Stimulated activated CD8-positive, alpha-beta memory T cell treated with anti-CD3 and anti-CD28 coated beads, Interleukin-15, amount 100 ng/mL, for 24 hours (primary cell): ENCODE measurements at places on chromosomes 2 and 18.

GRCh38 chr18:32238635-32239268, 48.9 kb downstream of the MEP1B start:
- DNase-seq = no peak

- DNase-seq = no peak
Measured at GRCh38 chr18:62797329-62797728, 82.0 kb downstream of the PHLPP1 start.

DNA sequence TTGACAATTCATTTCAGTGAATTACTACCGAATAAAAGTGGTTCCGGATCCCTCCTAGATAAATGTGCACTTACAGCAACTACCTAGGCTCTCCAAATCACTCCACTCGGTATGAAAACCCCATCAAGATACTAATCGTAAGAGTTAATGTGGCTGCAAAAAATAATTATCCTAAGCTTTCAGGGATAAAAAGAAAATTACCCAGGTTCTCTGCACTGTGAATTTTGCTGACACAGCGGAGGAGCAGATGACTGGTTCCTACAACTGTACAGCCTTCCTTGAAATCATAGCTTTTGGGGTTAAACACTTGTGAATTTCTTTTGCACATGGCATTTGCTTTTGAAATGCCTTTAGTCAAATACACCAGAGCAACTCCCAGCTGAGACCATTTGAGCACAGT, 104.7 kb downstream of the CD226 start:
- DNase-seq = no peak

GRCh38 chr2:25041307-25041927, 459 bp upstream of the EFR3B start:
- DNase-seq = peak; percentile 2

- no peak for DNase-seq
Measured at GRCh38 chr2:162243294-162243693, at the start of gene FAP. FAP (minus strand) TSS chr2:162243445; CDS start chr2:162243327, 118 bp downstream.

- no peak for DNase-seq
Measured at GRCh38 chr2:134774786-134775641, 56.2 kb upstream of the TMEM163 start.

DNA sequence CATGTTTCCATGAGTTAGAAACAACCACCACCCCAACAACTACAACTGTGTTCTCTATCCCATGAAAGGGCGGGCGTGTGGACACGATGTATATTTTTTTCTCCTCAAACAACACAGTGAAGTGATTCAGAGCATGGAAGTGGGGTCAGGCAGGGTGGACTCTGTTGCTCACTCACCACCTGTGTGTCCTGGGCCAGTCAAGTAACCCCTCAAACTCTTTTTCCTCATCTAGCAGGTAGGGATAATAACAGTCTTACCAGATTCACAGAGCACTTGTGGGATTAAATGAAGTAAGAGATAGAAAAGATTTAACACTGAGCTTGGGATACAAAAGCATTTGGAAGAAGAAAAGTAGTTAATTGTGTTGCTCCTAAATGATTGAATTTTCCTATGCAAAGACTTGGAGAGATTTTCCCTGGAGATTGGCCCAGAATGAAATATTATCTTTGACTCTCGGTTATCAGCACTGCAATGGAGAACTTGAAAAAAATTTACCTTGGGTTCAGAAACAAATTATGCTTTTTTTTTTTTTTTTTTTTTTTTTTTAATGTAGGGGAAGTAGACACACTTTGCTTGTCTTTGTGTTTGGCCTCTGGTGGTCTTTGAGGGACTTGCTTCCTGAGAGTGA, 161.9 kb upstream of the EPAS1 start:
- DNase-seq = no peak

DNA sequence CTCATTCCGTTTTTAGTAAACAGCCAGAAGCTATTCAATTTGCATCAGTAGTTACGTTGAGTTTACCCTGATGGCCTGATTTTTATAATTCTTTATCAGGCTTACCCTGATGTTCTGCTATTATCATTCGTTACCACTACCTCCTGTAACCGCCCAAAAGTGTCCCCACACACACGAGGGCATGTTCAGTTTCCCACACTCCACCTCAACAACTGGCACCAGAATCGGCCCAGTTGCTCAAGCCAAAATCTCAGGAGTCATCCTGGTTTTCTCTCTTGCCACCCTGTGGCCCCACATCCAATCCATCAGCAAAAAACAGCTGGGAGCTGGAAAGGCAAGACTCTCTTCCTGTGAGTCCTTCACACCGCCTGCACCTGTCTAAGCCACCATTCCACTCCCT, 102.9 kb upstream of the RAB6C start:
- DNase-seq = no peak

DNA sequence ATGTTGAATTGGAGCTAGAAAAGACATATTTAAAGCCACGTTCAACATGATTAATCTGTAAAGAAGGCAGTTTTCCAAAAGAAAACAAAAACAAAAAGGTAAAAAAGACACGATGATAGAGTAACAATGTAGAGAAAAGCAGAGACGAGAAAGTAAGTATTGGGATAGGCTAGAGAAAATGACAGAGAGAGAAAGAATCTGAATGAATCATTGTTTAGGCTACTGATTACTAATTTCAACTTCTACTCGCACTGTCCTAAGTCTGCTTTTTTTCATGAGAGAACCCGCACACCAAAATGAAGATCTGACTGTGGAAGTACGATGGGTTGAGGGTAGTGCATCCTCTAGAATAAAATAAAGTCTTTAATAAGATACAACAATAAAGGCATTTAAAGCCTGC, 1599.2 kb upstream of the TMEFF2 start:
- DNase-seq = no peak
